C1 segment of cervical spinal cord (tissue), 14 donors: ENCODE measurements at places on chromosomes 4 and X.

DNA sequence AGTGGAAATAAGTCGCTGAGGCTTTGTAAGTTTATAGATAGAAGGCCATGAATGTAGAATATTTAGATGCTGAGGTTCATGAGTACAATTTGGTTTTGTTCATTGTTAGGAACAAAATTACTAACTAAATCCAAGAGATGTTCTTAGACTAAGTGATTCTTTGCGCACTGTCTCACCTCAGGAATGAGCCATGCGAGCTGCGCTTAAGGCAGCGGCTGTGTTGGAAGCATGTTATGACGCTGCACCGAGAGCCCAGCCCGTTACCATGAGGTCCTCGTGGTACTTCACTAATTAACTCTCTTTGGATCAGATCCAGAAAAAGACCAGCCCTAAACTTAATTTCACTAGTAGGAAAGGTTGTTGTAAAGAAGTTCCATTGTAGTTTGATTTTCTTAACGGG lies 166.2 kb downstream of the RAPGEF2 start:
- no peak for DNase-seq

DNA sequence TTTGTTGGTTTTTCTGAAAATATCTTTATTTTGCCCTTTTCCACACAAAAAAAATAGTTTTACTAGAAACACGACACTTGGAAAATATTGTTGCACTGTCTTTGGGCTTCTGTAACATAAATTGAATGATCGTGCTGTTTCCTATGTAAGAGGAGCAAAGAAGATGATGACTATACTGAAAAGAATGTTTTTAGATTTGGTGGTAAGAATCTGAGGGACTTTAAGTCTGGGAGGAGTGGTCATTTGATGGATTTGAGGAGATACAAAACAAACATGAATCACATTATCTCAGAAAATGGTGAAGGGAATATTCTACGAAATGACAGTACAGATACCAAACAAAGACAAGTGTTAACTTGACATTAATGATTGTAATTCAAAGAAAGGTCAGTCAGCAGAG lies 328.8 kb downstream of the ADAM29 start:
- no peak for DNase-seq

GRCh38 chr4:174457468-174457867 lies 64.8 kb downstream of the HPGD start:
- no peak for DNase-seq

DNA sequence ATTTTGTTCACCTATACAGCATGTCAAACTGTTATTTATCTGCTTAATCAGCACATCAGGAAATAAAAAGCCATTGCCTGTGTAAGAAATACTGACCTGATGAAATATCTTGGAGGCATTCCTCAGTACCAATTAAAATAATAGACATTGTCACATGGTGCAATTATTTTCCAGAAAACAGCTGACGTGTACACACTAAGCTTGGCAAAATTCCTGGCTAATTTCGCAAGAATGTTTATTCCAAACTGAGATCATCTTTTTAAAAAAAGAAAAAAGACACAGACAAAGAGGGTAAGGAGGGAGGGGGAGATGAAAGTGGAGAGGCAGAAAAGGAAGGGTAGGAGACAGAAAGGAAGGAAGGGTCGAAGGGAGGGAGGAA lies 61.9 kb upstream of the NFKB1 start:
- no peak for DNase-seq

DNA sequence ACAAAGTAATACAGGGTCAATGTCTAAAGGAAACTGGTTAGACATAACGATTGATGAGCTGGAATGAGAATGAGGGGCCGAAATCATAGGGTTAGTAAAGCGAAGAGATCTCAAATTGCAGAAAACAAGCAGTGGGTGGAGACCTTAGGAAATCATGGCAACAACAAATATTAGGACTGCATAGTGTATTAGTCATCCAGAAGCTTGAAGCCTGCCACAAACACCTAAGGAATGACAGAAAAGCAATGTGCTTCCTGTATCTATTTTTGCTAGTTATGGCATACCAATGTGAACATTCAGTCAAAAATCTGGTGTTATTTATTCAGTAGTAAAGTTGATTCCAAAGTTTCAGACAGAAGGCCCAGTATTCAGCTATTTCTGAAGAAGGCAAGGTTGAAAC lies 410.9 kb upstream of the CT83 start:
- no peak for DNase-seq

DNA sequence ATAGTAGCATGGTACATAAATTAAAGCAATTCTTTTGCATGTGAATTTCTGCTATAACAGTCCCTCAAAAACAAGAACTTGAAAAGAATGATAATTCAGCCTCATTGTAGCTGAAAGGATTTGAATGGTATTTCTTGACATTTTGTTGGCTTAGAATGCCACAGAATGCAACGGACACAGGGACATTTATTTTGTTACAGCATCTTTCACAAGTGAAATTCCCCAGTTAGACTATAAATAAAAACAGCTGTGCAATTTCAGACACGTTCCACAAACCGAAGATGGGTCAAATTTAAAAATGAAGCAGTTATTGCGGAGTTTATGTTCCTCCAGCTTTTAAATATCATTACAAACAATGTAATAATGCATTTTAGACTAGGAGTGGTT lies 82.8 kb upstream of the AMELX start:
- no peak for DNase-seq

DNA sequence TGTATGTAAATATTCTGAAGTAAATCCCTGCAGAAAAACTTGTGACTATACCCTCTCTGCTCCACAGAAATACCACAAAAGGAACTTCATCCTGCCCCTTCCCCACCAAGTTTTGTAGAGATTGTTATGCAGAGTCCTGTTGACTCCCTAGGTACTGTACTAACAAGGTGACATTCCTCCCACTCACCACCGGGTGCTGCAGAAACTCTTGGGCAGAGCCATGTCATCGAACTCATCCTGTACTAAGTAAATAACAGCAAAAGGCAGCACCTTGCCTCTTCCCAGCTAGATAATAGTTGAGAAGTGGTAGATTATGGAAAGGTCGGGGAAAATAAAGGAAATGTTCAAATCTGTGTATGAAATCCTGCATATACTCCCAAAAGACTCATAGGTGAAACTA lies 233.3 kb downstream of the STPG2 start:
- DNase-seq, result no peak

GRCh38 chr4:89177807-89178206 lies 66.5 kb downstream of the TIGD2 start:
- no peak for DNase-seq

DNA sequence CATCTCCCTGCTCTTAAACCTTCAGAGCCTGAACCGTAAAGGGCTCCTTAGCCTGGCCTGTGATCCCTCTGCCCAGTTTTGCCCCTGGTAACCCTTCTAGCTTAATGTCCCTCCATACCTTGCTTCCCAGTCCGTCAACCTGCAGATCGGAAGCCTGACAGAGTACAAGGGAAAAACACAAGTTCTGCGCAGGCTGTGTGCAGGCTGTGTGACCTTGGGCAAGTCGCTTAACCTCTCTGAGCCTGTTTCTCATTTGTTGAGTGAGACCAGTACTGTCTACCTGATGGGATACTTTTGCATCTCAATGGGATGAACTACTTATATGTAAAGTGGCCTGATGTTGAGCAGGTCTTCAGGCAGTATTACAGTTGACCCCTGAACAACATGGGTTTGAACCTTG lies 1.7 kb downstream of the NSDHL start:
- no peak for DNase-seq

- DNase-seq, result no peak
Measured at GRCh38 chrX:50609796-50610195, 139.2 kb upstream of the DGKK start.

DNA sequence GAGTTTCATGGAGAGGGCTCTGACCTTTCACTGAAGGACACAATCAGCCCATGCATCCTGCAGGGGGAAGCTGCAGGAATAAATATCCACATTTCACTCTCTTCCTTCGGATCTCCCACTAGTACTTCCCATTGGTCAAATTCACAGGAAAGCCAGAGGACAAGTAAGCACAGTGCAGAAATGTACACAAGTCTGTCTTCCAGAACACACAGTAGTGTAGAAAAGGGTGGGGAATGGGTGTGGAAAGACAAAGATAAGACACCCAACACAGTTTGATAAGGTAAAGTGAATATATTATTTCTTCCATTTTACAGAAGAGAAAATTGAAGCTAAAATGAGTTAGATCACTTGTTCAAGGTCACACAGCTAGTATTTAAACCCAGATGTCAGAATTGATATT lies 81.1 kb upstream of the PCDH19 start:
- no peak for DNase-seq

DNA sequence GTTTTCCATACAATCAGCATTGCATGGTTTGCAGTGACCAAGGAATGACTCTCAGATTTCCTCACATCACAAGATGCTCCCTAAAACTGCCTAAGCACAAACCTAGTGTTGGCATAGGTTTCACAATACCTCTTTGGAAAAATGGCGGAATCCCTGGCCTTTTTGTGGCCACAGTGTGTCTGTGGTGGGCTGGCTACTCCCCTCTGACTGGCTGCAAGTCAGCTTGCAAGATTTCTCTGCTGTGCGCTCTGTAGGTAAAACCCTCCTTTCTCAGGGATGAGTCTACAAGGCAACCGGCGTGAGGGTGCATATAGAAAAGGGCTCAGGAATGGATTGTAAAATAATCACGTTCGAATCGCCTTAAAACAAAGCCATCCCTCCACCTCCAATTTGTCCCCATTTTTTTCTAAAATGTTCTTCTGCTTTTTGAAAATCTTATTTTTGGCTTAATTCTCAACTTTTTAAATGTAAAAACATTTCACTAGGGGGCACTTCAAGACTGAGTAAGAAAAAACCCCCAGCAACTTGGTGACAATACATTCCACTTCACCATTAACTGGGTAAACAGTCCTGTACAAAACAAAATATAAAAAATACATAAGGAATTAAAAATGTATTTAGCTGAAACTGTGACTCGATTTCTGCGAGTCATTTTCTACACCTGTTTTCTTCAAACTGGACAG lies 235.6 kb downstream of the STIM2 start:
- DNase-seq, result no peak
